ENCODE measurements at places on chromosomes 12 and 14.
A peak's percentile ranks its signal among the peaks of the same experiment; 100 is the strongest.

- no peak for DNase-seq
Measured at GRCh38 chr12:16610743-16611142, 4.8 kb upstream of the LMO3 start.

DNA sequence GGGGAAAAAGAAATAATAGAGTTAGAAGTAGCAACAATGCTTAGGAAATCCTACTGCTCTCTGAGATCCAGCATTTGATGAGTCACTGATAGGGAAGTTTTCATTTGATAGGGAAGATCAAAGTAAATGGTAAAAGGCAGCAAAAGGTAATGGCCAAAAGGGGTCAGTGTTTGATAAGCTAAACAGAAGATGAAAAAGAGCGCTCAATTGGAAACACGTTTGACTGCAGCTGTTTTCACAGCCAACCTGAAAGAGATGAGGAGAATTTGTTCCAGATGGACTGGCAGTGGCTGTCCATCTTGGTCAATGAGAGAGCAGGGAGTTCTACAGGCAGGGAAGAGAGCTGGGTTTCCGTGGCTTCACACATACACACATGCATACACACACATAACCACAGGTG, 264.2 kb downstream of the TMEM132C start:
- DNase-seq, result no peak

- DNase-seq, result no peak
Measured at GRCh38 chr14:44352201-44352600, 154.9 kb downstream of the FSCB start.

DNA sequence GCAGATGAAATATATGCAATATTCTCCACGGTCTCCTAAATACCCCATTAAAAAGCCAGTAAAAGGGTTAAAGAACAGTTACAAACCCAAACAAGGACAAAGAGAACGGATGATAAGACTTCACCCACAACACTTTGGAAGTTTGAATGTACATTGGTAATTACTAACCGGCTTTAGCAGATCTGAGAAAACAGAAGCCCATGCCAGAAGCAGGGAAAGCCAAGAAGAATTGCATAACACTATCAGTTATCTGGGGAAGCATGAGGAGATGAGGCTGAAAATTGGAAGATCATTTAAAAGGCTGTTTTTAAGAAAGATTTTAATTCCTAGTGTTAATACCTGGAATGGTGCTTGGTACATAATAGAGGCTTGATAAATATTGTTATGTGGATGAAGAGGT, 55.6 kb upstream of the MYBPC1 start:
- DNase-seq, result no peak

DNA sequence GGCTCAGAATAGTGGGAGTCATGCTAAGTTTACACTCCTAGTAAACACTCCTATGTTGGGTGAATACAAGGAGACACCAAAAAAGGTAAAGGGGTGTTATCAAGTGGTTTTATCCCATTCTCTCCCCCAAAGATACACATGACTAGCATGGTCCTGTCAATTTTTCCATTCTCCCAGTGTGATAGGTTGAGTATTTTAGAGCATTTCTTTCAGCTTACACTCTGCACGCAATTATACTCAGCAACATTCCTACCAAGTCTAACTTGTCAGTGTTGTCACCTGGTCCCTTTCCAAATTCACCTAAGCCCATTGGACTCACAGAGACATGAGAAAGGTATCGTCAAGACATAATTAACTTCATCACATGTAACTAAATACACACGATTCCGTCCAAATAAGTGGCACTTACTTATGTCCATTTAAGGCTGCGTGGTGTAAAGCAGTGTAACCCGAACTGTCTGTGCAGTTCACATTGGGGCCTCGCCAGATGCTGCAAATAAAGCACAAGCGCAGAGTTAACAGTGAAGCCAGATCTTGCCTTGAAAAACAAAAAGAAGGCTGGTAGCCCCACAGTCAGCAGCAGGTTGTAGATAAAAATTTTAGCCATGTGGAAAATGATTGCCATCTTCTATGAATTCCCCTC, 159.7 kb downstream of the ANKS1B start:
- DNase-seq, result no peak

DNA sequence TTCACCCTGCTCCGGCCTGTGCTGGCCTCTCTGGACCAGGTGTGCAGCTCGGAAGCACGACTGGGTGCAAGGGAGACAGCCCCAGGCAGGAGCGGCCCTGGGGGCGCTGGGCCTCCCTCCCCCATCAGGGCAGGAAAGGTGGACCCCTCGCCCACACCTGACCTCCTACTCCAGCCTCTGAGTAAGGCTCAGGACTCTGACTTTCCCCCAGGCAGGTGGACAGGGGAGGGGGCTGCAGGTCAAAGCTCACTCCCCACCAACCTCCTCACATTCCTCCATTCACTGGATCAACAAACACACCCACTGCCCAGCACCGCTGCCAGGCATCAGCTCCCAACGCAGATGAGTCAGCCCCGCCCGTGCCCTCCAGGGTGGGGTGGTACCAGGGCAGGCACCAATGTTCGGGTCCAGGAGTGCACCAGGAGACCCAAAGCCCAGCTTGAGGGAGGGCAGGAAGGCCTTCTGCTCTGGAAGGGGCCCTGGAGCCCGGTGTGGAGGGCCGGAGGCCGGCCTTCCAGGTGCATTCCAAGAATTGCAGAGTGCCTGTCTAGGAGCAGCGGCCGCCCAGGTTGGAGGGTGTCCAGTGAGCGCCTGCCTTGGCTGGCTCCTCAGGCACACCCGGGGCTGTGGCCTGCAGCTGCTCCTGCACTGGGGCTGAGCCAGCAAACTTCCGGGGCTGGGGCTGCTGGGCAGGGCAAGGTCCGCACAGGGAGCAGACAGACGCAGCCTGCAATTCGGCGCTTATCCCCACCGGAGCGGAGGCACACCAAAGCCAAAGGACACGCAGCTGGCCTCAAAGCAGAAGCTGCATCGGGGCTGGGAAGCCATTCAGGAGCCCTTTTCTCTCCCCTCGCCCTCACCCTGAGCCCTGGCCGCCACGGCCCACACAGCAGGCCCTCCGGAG, 1.6 kb upstream of the INF2 start:
- no peak for DNase-seq

GRCh38 chr12:94690198-94690771, 39.9 kb upstream of the TMCC3 start:
- DNase-seq, result no peak

DNA sequence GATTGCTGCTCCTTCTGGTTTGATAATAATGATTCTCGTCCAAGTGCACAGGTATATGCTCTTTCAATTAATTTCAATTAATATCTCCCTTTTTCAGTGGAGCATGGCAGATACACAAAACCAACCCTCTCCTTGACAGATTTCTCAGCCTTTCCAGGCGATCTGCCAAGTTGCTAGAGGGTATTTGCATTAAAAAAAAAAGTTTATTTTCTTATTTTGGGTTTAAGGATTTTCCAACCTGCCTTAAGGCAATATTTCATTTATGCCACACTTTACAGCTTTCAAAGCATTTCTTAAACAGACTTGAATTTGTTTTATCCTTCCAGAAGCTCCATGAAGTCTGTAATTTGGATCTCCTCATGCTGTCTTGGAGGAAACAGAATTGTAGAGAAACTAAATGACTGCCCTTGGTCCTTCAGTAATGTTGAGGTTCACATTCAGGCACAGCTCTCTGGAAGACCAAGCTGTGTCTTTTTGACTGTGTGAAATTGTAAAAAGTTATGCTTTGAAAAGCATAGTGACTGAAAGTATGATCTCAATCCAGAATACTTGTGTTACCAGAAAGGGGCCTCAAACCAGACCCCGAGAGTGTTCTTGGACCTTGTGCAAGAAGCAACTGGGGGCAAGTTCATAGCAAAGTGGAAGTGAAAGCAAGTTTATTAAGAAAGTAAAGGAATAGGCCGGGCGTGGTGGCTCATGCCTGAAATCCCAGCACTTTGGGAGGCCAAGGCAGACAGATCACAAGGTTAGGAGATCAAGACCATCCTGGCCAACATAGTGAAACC, 2.3 kb downstream of the DGLUCY start:
- DNase-seq, result no peak

DNA sequence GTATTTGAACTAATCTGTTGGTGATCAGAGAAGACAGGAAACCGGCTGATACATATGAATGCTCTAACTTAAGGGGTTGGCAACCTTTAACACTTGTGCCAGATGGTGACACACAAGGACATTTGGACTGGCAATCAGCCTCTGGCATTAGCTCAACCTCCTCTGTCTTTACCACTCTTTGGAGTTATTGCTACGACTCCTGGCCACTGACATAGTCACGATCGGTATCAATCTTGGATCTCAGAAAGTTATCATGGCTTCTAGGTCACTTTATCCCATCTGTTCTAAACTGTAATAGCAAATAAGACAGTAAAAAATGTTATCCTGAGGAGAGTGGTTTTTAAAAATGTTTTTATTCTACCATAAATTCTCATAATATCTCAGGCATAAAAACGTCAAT, 575.2 kb upstream of the MDGA2 start:
- no peak for DNase-seq

GRCh38 chr14:102733326-102733725, 43.9 kb upstream of the TRAF3 start:
- no peak for DNase-seq

- no peak for DNase-seq
Measured at GRCh38 chr14:68444449-68445168, 348.3 kb downstream of the ZFP36L1 start.

GRCh38 chr12:77578466-77579220, 252.1 kb upstream of the NAV3 start:
- DNase-seq, result no peak

DNA sequence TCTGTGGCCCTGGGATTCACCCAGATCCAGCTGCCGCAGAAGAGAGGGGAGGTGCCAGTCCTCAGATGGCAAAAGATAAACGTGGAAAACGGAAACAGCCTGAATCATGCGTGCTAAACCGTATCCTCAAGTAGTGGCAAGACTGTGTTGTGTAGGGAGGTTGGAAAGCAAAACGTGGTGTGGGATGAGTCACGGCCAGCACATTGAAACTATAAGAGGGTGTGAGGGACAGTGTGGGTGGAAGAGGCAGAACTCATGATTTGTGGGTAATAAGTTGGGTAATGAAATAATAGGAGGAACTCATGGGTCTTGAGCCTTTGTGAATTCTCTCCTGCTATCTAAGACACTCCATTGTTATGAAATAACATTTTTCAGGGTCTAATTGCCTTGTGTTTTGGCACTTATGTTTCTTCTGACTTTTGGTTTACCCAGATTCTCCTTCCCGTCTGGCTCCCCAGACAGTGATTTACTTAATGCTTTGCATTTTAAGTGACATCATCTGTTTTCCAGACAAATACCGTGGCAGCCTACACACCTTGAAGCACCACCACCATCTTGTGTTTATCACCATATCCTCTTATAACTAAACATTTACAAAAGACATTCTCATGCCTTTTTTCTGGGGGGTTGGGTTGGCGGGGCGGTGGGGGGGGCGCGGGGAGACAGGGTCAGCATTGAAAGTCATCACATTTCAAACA, 62.3 kb upstream of the PTCSC3 start:
- no peak for DNase-seq

DNA sequence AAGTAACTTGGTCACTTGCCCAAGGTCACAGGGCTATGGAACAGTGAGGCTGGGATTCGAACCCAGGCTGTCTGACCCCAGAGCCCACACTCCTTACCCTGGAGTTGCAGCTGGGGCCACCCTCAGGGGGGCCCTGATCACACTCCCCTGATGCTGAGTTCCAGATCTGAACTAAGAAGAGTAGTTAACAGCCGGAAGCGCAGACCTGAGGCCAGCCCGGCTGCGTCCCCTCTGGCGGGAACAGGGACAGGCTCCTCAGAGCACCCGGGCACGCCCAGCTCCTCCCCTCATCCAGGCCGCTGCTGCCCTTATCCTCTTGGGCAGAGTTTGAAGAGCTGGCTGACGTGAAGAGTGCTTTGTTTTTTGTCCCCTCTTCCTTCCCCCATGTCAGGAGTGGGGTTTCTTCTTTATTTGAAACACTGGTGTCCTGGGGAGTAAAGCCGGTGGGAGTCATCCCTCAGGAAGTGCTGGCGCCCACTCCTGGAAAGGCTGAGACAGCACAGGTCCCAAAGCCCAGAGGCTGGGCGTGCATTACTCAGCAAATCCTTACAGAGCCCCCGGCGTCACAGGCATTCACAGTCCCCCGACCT, 8.7 kb downstream of the PHB2 start:
- DNase-seq, result no peak

GRCh38 chr12:19402743-19403431, 36.4 kb upstream of the AEBP2 start:
- no peak for DNase-seq

DNA sequence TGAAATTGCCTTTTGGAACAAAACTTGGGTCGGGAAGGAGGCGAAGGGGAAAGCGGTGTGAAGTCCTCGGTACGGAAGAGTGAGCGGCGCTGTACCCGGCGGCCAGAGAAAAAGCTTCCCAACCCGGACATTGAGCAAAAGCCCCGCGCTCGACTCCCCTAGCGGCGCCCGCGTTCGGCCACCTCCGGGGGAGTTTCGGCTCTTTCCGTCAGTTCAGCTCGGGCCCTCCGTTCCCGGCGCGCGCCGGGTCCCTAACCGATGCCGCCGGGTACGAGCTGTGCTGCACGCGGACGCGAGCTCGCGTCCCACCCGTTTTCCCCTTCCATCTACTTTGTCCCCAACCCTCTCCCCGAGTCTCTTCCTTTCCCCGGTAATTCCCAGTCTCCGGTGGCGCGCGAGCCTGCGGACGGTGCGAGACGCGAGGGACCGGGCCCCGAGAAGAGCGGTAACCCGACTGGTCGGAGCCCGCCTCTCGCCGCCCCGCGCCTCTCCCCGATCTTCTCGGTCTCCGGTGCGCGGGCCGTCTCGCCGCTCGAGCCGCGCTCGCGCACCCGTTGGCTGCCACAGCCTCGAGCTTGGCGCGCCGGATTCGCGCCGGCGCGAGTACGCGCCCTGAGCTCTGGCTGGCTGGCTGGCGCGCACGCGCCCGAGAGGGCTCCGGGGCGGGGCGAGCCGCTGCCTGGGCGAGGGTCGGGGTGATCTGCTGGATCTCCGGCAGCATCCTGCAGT, 446 bp upstream of the SPATS2 start:
- peak; percentile 78 for DNase-seq

GRCh38 chr12:124517260-124518050, 50.0 kb downstream of the NCOR2 start:
- no peak for DNase-seq
